Natural killer cell (primary cell): ENCODE measurements at places on chromosomes 5 and 9. TPM values are rescaled to one million over a fixed set of nuclear protein-coding genes. Genes with fewer than 3 reads are reported as not detected.

ALDOB gene
- not detected for total RNA-seq

FGFR4 gene
- total RNA-seq: 0.72 TPM

LRRC19 gene
- not detected for total RNA-seq

PCDHA1 gene
- total RNA-seq: not detected

SPINK6 gene
- total RNA-seq: not detected

PCDH1 gene
- 39.2 TPM for total RNA-seq

KCTD16 gene
- 0.16 TPM for total RNA-seq

SPATA31D4 gene
- not detected for total RNA-seq
